ENCODE measurements at places on chromosomes 6 and 20.

DNA sequence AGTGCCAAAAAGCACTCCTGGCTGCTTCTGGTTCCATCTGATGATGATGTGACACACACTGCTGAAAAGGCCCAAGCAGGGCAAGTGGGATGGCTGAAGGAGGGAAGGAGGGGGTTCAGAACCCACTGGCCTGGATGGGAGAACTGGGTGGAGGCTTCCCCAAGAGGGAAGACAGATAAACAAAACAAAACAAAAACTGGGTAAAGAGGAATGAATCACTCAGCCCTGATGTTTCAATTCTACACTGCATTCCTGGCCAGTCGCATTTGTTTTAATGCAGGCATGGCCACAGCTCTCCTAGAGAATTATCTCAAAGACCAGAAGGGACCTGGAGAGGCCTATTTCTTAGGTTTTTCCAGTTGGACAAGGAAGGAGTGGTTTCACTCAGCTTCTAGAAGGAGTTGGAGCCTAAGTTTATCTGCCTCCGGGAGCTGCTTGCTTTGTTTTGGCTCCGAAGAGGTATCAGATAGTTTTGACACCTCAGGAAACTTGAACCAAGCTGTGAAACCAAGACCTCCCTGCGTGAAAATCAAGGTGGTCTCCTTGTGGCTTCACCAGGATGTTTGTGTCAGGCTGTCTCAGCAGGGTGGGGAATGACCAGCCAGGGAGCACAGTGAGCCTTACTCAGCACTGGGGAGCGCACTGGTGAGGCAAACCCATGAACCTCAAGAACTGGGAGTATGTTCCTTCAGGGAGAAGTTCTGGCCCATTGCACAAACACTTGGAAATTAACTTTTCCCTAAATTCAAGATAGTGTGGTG lies 16.1 kb downstream of the TTPAL start:
- peak; percentile 89 for DNase-seq

GRCh38 chr6:14530385-14530784 lies 412.8 kb downstream of the CD83 start:
- no peak for DNase-seq

- DNase-seq = no peak
Measured at GRCh38 chr6:157455731-157456523, 74.9 kb downstream of the ZDHHC14 start.

GRCh38 chr6:151870375-151870774 lies 62.9 kb downstream of the ESR1 start:
- DNase-seq = peak; percentile 21

GRCh38 chr6:87277123-87277522 lies 45.3 kb upstream of the SMIM8 start:
- DNase-seq = peak; percentile 23

GRCh38 chr20:4014031-4014474 lies 1.3 kb downstream of the RNF24 start:
- DNase-seq = peak; percentile 90
